CD4-positive, alpha-beta T cell (primary cell): ENCODE measurements at places on chromosomes 13 and 19. TPM values are rescaled to one million over a fixed set of nuclear protein-coding genes. Genes with fewer than 3 reads are reported as not detected.

DNA sequence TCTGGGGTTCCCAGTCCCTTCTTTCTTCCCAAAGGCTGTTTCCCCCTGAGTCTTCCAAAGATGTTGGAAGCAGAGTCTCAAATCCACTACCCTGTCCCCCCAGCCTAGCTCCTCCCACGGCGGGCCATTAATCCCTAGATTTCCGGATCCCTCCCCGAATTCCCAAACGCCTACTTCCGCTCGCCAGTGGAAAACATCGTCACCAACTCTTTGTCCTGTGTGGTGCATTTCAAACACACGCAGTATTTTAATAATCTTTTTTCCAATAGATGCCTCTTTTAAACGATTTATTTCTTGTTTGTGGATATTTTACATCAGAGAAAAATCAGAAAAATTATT, 610 bp downstream of the ZNF791 start:
- DNase-seq: no peak

GRCh38 chr19:17926044-17926443, 6.8 kb upstream of the CCDC124 start:
- DNase-seq: no peak

Gene PALM
- total RNA-seq: not detected

- DNase-seq: no peak
These were observed 678.1 kb downstream of the UQCRFS1 start for GRCh38 chr19:28534766-28535351.

DNA sequence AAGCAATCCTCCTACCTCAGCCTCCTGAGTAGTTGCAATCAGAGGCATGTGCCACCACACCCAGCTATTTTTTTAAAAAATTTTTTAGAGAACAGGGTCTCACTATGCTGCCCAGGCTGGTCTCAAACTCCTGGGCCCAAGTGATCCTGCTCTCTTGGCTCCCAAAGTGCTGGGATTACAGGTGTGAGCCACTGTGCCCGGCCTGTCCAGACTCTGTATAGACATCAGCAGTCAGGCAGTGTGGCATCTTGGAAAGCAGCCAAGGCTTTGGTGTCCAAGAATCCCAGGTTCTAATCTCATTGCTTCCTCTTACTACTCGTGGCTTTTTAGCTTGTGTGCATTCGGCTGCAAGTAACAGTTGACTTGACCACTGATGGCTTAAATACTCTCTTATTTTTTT, 43.4 kb downstream of the BICRA start:
- DNase-seq: no peak

GRCh38 chr13:80679423-80679822, 338.5 kb upstream of the SPRY2 start:
- DNase-seq: no peak

Gene IRGC
- not detected for total RNA-seq

- no peak for DNase-seq
These were observed 431.9 kb downstream of the COG6 start for GRCh38 chr13:40087091-40088002.

DNA sequence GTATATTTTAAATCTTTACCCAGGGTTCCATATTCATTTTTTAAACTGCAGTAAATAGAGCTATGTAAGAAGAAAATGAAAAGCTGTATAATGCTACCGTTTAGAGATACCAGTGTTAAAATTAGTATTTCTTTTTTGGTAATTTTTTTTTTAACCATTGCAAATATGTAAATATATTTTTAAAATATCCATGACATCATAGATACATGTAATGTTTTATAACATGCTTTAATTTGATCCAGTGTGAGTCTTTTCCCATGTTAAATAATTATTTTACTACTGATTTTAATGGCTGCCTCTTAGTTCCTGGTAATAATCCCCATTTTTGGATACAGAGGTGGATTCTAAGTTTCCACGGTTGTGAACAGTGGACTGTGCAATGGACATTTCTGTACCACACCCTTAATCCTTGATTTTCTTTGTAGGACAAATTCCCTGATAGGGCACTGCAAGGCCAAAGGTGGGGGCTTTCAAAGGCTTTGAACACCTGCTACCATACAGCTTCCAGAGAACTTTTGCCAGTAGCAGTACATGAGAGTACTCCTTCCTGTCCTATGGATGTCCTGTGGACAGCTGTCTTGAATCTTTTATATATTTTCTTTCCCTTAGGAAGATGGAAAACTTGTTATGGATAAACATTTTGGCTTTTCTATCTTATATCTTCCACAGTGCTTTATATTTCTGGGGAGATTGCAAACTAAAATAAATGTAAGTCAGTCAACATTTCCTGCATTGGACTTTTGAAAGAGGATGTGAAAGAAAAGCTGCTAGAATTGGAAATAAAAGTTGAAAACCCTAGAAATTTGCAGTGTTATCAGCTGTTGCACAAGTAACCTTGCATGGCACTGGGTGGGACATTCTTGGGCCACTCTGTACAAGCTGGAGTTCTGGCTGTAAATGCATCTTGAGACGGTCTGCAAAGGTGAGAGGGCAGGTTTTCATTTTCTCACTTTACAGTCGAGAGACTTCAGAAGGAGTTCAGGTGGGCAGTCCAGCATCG, 46.8 kb downstream of the ARHGEF7 start:
- DNase-seq: no peak

GRCh38 chr13:37685206-37685605, 86.6 kb upstream of the POSTN start:
- no peak for DNase-seq

Gene SHISA7
- total RNA-seq: not detected

Gene PABPC3
- total RNA-seq: 0.20 TPM

- DNase-seq: no peak
These were observed 621 bp downstream of the FBL start for GRCh38 chr19:39845584-39845932.

Gene KMT2B
- total RNA-seq: 59.4 TPM

GRCh38 chr13:38763446-38764381, 76.8 kb downstream of the FREM2 start:
- no peak for DNase-seq

GRCh38 chr13:21330126-21330861, 128.8 kb downstream of the ZDHHC20 start:
- DNase-seq: no peak

- no peak for DNase-seq
These were observed 183.5 kb upstream of the UFM1 start for GRCh38 chr13:38166116-38166515.

Gene N4BP2L1
- 50.5 TPM for total RNA-seq

Gene TMIGD2
- total RNA-seq: 17.6 TPM

Gene CERS4
- total RNA-seq: 8.7 TPM

GRCh38 chr13:94914895-94915294, 202.6 kb upstream of the SOX21 start:
- no peak for DNase-seq
